ENCODE measurements at places on chromosomes 7 and 10.

DNA sequence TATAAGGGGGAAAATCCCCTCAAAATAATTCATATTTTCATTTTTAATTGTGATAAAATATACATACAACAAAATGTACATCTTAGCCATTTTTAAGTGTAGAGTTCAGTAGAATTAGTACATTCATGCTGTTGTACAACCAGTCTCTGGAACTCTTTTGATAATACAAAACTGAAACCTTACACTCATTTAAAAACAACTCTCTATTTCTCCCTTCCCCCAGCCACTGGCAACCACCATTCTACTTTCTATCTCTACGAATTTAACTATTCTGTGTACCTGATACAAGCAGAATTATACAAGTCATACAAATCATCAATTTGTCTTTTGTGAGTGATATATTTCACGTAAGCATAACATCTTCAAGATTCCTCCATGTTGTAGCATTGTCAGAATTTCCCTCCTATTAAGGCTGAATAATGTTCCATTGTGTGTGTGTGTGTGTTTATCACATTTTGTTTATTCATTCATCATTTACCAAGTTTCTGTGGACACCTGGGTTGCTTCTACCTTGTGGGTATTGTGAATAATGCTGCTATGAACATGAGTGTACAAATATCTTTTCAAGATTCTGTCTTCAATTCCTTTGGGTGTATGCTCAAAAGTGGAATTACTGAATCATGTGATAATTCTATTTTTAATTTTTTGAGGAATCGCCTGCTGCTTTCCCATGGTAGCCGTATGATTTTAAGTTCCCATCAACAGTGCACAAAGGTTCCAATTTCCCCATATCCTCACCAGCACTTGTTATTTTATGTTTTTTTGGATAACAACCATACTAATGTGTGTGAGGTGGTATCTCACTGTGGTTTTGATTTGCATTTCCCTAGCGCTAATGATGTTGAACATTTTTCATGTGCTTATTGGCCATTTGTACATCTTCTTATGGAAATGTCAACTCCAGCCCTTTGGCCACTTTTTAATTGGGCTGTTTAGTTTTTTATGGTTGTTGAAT, 4.7 kb upstream of the EBLN1 start:
- DNase-seq = no peak

DNA sequence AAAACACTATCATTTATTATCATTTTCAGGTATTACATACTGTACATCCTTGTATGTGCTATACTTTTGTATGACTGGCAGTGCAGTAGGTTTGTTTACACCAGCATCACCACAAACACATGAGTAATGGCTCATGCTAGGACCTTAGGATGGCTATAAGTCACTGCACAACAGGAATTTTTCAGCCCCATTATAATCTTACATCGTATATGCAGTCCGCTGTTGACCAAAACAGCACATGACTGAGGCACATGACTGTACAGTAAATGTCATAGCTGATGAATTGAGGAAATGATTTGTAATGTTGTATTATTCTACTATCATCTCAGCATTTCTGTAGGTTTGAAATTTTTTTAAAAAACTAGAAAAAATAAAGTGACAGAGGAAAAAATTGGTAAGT, 38.6 kb downstream of the BPGM start:
- no peak for DNase-seq

DNA sequence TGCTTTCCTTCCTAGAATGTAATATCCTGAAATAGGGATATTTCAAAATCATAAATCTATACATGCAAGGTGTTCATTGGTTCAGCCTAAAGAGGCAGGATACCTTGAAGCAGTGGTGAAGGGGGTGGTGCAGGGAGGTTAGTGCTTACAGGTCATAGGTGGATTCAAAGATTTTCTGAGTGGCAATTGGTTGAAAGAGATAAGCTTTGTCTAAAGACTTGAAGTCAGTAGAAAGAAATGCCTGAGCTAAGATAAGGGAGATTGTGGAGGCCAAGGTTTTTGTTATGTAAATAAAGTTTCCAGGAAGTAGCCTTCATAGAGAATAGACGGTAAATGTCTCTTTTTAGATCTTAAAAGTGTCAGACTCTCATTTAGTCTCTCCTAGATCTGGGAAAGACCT, 741.2 kb upstream of the ZWINT start:
- DNase-seq = no peak

DNA sequence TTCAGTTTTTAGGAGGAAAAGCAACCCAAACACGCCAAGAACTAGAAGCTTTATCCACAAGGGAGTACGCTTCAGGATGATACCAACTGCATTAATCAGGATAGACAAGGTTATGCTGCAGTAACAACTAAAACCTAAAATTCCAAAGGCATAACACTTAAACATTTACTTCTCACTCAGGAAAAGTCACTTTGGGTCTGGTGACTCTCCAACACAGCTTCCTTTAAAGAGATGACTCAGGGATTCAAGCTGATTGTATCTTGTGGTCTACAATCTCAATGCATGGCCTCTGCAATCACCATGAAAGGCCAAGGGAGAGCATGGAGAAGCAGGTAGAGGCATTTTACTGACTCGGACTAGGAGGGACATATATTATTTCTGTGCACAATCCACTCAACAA, 315.8 kb downstream of the KCNMA1 start:
- DNase-seq = no peak

- DNase-seq = no peak
Measured at GRCh38 chr7:130994378-130995115, 260.5 kb upstream of the KLF14 start.

DNA sequence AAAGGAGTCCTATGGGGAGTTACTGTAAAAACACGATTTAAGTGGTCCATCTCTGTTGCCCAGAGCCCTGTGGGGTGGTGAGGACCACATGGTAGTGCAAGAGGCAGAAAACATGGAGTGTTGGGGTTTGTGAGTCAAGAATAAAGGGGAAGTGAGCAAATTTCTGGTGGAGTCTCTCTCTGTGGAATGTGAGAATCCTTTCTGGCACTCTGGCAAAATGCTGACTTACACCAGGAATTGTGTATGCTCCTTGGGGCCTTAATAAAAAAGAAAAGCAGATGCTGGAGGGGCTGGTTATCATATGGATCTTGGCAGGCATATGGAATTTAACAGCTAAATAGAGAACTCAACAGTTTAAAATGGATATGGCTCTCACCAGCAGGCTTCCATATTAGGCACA, 486.0 kb downstream of the TNS3 start:
- no peak for DNase-seq

All from stimulated activated CD4-positive, alpha-beta T cell treated with anti-CD3 and anti-CD28 coated beads, Interleukin-15, amount 100 ng/mL, for 1 hour (primary cell).